Esophagus muscularis mucosa (tissue), 4 donors: ENCODE measurements at places on chromosomes 3 and 15. TPM values are rescaled to one million over a fixed set of nuclear protein-coding genes. Genes with fewer than 3 reads are reported as not detected.

DNA sequence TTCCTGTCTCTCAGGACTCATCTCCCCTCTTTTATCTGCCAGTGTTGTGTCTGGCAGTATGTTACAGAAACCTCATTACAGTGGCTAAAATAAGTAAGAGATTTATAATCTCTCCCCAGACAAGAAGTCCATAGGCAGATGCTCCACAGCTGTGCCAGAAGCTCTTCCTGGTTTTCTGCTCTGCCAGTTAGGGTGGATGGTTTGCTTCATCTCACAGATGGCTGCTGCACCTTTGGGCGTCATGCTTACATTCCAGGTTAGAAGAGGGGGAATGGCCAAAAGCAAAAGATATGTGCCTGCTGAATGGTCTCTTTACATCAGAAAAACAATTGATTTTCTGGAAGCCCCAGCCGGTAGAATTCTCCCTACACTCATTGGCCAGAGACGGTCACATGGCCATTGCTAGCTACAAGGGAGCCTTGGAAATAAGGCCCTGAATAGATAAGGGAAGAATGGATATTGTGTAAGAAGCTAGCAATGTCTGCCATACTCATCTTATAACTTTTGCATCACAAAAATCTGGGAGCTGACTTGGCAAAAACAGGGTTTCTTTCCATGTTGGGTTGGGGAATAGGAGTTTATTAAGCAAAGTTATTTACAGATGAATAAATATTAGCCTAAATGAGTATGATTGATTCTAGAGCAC, 91.1 kb downstream of the PDCD6IP start:
- no peak for DNase-seq

DNA sequence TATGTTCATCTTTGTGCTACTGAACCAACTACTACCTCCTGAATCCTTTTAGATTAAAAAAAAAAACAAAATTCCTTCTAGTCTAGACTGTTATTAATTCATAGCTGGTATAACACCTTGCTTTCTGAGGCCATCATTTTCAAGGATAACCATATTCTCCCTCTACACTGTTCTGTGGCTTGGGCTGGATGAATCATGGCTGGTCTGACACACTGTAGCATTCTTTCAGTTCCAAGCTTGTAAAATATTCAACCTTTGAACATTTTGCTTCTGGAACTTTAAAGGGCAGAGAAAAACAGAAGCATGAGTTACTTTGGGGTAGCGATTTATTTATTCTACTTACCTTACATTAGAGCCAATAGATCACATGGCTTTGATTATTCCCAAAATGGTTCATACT, 7.6 kb downstream of the HSPBAP1 start:
- DNase-seq, result no peak

DNA sequence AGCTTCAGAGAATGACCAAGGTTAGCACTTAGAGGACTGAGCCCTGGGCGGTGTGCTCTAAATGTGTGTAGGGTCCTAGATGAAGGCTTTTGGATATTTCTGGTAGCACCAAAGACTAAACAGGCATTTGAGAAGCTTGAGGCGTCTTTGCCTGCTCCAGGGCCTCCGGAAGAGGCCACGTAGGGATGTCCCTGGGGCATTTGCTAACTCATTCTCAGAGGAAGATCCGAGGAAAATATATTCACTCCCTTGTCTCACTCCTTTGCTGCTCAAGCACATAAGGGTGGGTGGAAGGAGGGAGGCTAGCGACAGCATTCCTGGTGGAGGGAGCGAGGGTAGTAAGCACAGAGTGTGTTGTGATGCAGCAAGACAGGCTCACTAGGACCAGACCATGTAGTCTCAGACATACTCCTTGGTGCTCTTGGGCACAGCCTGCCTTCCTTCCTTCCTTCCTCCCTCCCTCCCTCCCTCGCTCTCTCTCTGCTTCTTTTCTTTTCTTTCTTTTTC, 38.5 kb upstream of the XCR1 start:
- no peak for DNase-seq

- DNase-seq, result no peak
Measured at GRCh38 chr15:98715401-98715800, 67.1 kb downstream of the IGF1R start.

- DNase-seq, result no peak
Measured at GRCh38 chr3:124969963-124970722, 35.6 kb upstream of the MUC13 start.

DNA sequence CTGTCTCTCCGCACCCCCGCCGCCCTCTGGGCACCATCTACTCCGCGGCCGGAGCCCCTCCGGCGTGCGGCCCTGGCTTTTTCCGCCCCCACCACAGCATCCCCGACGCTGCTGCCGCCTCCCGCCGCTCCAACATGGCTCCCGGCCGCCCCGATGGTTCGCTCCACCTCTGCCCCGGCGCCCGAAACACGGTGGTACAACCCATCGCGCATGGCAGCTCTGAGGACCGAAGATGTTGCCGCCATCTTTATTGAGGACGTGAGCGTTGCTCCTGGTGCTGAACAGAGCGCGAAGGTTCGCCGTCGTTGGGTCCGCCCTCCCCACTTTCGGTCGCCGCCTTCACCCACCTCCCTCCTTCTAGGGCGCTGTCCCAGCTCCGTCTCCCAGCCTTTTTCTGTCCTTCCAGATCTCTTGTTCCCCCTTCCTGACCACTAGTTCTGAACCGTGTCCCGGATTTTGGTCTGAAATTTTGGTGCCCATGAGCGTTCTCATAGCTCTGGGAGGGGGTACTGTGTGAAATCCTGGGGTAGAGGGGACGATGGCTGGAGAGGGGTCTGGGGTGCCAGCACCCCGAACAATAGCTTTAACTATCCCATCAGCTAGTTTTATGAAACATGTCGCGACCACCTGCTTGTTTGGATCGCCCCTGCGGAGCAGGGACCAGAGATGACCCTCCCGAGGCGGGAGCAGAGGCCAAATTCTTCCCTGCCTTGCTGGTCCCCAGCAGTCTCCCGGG, at the start of gene CELSR3:
TSS of gene CELSR3 (minus strand) at position 134 of the 736 bp plus-strand sequence. CDS start 252 bp downstream, outside the sequence.
- DNase-seq, result no peak

DNA sequence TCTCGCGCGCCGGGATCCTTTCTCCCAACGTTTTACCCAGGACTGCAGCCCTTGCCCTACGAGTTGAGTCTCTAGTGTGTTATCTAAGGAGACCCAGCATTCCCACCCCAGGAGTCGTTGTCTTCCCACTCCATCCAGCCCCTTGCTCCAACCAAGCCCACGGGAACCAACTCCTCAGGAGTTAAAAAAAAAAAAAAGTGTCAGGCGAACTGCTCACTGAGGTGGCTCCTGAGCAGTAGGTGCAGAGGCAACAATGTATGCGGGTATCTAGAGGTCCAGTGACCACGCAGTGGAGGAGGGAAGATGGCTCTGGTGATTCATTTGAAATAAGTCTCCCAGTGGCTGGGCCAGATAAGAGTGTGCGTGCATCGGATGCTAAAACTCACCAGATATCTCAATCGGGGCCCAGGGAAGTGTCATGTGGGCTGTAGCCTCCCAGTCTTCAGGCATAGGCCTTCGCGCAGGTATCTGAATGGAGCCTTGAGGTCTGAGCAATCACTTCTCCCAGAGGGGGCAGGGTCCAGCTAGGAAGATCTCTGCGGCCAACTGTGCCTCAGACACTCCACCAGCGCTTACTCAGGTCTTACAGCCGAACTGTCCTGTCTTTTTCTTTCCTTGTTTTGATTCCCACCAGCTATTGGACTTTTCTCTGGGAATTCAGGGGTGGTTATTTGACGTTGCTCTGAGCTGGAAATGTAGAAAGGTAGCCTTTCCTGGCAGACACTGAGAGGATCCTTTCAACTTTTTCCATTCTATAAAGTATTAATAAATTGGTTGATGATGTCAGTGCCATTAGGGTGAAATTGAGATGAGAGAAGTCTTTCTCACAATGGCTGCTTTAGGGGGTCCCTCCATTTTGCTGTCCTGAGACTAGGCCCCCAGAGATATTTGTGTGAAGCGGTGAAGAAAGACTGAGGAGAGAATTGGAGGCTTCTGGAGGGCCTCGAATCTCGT, 21.0 kb downstream of the ZIC4 start:
- no peak for DNase-seq

The RASSF1 gene
- total RNA-seq, result 36.7 TPM

GRCh38 chr3:71784201-71784913, 591 bp downstream of the PROK2 start:
- DNase-seq, result peak; percentile 72

DNA sequence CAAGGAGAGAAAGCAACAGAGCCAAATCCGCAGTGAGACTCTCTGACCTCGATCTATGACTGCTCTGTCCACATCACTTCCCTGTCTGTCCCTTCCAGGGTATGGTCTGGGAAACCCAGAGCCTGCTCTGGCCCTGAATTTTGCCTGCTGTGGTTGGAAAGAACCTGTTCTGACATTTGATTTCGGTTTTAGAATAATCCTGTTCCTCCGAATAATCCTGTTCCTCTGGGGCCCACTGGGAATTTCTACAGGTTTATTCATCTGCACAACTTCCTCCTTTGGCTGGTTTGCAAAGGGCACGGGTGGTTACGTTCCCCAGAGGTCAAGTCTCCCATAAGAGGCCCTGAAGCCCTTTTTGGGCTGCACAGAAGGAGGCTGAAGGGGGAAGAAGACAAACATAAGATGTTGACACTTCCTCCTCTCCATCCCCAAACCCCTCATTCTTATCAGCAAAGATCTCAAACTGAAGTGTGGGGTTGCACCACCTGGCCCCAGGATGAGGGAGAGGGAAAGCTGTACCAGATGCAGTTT, 10.6 kb downstream of the LAMP3 start:
- no peak for DNase-seq

DNA sequence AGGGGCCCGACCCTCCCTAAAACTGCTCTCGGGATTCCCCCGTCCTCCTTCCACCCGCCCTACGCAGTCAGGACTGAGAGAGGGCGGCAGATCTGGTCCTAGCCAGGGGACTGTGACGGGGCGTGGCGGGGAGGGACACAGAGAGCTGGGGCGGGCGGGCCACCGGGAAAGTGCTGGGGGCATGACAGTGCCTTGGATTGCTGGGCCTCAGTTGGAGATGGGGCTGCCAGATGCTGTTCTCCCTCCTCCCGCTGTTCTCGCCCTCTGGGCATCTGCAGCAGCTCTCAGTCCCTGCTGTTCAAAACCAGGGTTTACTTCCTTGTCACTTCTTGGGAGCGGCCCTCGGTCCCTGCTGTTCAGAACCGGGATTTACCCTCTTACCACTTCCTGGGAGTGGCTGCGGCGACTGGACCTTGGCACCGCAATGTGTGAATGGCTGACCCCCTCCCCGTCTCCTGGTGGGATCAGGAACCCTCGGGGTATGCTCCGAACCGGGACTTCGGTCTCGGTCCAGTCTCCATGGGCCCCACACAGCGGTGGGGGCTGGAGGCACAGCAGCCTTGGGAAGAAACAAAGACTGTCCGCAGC, 1.8 kb upstream of the RPP25 start:
- no peak for DNase-seq

The EFHB gene
- total RNA-seq, result 0.84 TPM

The MCTP2 gene
- total RNA-seq, result 2.4 TPM

GRCh38 chr15:75361361-75361988, 6.9 kb downstream of the MAN2C1 start:
- DNase-seq, result no peak

The PAQR5 gene
- 0.32 TPM for total RNA-seq

GRCh38 chr3:161035711-161036110, 69.4 kb downstream of the B3GALNT1 start:
- DNase-seq, result no peak

The SPINK8 gene
- total RNA-seq, result not detected

The KNG1 gene
- total RNA-seq, result not detected

The MTHFS gene
- total RNA-seq, result 16.8 TPM

DNA sequence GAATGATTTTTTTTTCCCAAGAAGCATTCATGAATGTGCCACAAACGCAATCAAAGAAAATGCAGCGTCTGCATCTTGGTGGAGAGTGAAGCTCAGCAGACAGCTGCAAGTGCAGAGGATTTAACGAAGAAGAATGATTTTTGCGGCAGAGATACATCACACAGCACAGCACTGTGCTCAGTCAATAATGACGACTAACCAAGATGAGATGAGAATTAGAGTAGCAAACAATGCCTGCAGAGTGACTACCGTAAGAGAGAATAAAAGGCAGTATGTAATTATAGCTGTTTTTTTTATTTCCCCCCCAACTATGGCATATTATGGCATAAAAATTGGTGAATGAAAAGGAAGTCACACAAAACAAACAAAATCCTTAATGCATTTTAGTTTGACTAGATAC, 218.0 kb upstream of the ROBO1 start:
- no peak for DNase-seq

DNA sequence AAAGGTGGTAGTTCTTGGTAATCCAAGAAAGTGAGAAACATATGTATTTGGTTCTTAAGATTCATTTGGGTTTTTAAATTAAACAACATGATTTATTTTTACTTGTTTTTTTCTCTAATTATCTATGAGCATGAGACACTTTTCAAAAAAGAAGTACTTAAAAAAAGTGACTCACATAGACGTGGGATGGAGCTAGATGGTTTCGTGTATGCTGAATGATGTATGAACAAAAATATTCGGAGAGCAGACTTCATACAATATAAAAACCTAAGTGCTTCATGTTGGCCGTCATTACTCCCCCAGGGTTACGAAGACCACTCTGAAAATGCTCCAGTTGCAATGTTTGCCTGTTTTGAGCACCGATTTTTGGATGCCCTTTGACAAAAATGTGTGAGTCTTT, 90.9 kb downstream of the RORA start:
- no peak for DNase-seq

The THRB gene
- total RNA-seq, result 31.6 TPM

The ZNF148 gene
- 30.6 TPM for total RNA-seq

The FETUB gene
- not detected for total RNA-seq

DNA sequence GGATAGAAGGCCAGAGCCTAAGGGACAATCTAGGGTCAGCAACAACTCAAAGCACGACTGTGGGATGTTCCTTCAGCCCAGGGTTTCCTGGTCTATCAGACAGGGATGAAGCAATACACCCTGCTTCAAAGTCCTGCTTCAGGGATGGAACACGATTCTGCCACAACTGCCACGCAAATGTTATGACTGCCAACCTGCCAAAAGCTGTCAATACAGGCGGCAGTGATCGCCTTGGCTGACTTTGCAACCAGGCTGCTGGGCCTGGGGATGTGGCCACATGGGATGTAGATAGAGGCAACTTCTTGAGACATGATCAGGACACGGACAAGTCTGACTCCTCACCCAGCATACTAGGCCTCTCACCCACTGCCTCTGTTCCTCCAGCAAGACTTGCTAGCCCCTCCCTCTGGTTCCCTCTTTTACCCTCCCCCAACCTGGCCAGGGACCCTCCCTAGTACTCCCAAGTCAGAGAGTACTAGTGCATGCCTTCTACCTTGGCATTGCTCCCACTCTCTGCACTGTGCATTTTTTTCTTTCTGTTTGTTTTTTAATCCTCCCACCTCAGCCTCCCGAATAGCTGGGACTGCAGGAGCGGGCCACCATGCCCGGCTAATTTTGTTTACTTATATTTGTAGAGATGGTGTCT, 7.6 kb downstream of the CCDC12 start:
- no peak for DNase-seq

DNA sequence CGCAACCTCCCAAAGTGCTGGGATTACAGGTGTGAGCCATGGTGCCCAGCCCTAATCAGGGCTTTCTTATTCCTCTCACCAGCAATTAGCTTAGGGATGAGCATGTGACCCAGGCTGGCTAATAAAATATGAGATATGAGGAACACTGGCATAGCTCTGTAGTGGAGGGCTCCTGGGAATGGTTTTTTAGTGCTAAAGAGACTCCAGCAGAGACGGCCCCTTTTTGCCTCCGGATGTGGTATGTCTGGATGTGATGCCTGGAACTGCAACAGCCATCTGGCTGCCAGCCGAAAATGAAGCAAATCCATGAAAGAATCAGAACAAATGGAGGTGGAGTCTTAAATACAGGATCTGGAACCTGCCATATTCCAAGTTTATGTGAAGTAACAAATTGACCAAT, 69.1 kb upstream of the MAGI1 start:
- DNase-seq, result no peak

The SMCO1 gene
- total RNA-seq, result not detected

- DNase-seq, result no peak
Measured at GRCh38 chr3:16396202-16396601, 117.3 kb downstream of the RFTN1 start.
